CD4-positive, alpha-beta T cell (primary cell): ENCODE measurements at places on chromosomes 7 and 10.

DNA sequence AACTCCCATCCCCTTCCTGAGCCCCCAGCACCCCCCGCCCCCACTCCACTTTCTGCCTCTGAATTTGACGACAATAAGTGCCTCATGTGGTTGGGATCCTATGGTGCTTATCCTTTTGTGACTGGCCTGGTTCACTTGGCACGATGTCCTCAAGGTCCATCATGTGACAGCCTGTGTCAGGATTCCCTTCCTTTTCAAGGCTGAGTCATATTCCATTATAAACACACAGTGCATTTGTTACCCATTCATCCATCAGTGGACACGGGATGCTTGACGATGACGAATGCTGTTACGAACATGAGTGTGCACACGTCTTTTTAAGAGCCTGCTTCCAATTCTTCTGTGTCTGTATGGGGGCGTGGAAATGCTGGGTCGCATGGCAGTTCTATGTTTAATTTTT is 26.7 kb downstream of the SHH start:
- peaks cover 3% of the 10 kb centered on the region for H3K27me3 ChIP-seq
- no peak for DNase-seq
- no peak overlapping the region for H3K4me3 ChIP-seq
- no peak overlapping the region for H3K27ac ChIP-seq
- H3K4me1 ChIP-seq, result no peaks in the 10 kb centered on the region
- H3K36me3 ChIP-seq, result peaks cover 17% of the 10 kb centered on the region

- H3K27ac ChIP-seq, result no peak overlapping the region
- no peaks in the 10 kb centered on the region for H3K27me3 ChIP-seq
- no peaks in the 10 kb centered on the region for H3K36me3 ChIP-seq
- DNase-seq, result no peak
Observed at GRCh38 chr7:108629651-108630400, 60.2 kb downstream of the DNAJB9 start.

- H3K4me1 ChIP-seq, result no peaks in the 10 kb centered on the region
- H3K27me3 ChIP-seq, result no peaks in the 10 kb centered on the region
- DNase-seq, result no peak
- H3K4me3 ChIP-seq, result no peak overlapping the region
- H3K27ac ChIP-seq, result no peak overlapping the region
Observed at GRCh38 chr10:113015201-113015600, 65.2 kb downstream of the TCF7L2 start.

DNA sequence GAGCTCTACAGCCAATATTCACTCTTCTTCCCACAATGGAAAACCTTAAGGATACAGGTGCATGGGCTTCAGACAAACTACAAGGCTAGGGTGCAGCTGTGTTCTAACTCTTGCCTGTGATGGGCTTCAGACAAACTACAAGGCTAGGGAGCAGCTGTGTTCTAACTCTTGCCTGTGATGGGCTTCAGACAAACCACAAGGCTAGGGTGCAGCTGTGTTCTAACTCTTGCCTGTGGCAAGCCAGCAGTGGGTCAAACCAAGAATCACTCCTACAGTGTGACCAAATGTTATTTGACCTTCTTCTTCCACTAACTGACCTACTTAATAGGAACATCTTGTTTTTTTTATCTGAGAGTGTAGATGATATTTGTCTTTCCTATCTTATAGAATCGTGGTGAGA is 7.4 kb downstream of the SORCS1 start:
- no peak overlapping the region for H3K4me3 ChIP-seq
- H3K4me1 ChIP-seq, result no peaks in the 10 kb centered on the region
- no peaks in the 10 kb centered on the region for H3K36me3 ChIP-seq
- no peaks in the 10 kb centered on the region for H3K27me3 ChIP-seq

GRCh38 chr10:97333351-97333600 is 1.3 kb downstream of the FRAT2 start:
- H3K36me3 ChIP-seq, result peaks cover 22% of the 10 kb centered on the region
- H3K27ac ChIP-seq, result peak overlapping the region; percentile 35
- peak overlapping the region; percentile 76 for H3K4me3 ChIP-seq
- DNase-seq, result no peak

- no peak for DNase-seq
- peaks cover 42% of the 10 kb centered on the region for H3K36me3 ChIP-seq
- no peaks in the 10 kb centered on the region for H3K27me3 ChIP-seq
- no peak overlapping the region for H3K4me3 ChIP-seq
Observed at GRCh38 chr10:77974396-77975074, 48.0 kb upstream of the DLG5 start.

- H3K4me1 ChIP-seq, result no peaks in the 10 kb centered on the region
- H3K36me3 ChIP-seq, result no peaks in the 10 kb centered on the region
- DNase-seq, result no peak
- no peak overlapping the region for H3K4me3 ChIP-seq
- no peaks in the 10 kb centered on the region for H3K27me3 ChIP-seq
Observed at GRCh38 chr10:72702868-72703581, 11.1 kb downstream of the MCU start.

GRCh38 chr10:120940299-120940900 is 89.2 kb downstream of the WDR11 start:
- DNase-seq, result no peak
- H3K4me3 ChIP-seq, result no peak overlapping the region
- no peak overlapping the region for H3K27ac ChIP-seq
- H3K36me3 ChIP-seq, result no peaks in the 10 kb centered on the region

DNA sequence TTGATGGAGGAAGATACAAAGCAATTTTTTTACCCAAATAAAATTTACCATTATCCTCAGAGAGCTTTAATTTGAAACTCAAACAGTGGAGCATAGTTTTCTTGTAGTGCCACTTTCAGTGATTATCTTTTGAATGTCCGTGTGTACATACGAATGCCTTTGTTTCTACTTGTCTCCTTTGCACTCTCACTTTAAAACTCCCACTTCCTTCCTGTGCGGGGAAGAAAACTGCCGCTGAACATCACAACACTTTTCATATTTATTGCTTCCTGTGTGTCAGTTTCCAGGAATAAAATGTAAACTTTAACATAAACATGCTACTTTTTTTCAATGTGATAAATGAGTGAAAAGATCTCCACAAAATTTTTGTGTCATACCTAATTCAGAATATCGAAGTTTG is 102.4 kb downstream of the SEMA3A start:
- H3K36me3 ChIP-seq, result no peaks in the 10 kb centered on the region
- H3K27me3 ChIP-seq, result no peaks in the 10 kb centered on the region
- no peak overlapping the region for H3K4me3 ChIP-seq
- DNase-seq, result no peak
- peaks cover 4% of the 10 kb centered on the region for H3K4me1 ChIP-seq

DNA sequence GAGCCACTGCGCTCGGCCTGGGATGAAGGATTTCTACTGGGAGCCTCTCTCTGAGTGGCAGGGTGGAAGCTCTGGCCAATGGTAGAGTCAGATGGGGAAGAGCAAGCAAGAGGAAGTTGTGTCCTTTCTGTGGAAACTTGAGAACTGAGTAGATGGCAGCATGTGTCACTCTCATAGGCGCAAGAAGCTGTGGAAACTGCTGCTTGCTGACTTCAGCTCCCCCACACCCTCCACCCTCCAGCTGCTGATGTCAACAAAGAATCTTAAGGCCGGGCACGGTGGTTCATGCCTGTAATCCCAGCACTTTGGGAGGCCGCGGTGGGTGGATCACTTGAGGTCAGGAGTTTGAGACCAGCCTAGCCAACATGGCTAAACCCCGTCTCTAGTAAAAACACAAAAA is 39.8 kb upstream of the SRGN start:
- H3K36me3 ChIP-seq, result no peaks in the 10 kb centered on the region
- DNase-seq, result no peak
- no peaks in the 10 kb centered on the region for H3K27me3 ChIP-seq

GRCh38 chr7:92876836-92877235 is 40.5 kb upstream of the CDK6 start:
- no peaks in the 10 kb centered on the region for H3K27me3 ChIP-seq
- no peak overlapping the region for H3K27ac ChIP-seq
- H3K4me3 ChIP-seq, result no peak overlapping the region
- no peak for DNase-seq
- H3K4me1 ChIP-seq, result peaks cover 6% of the 10 kb centered on the region

DNA sequence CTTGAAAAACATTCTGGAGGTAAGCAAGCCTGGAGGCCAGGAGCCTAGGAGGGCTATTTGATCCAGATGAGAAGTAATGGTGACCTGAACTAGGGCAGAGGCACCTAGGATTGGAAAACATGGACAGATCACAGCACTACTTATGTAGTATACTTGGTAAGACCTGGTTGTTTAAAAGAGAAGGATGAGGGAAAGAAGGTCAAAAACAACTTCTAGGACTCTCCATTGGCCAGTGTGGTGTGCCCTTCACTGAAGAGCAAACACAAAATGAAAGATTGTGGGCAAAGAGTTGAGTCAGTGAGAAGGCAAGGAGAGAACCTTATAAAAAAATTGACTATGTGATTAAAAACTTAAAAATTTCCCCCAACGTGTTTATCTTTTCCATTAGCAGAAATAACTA is 14.3 kb downstream of the ANKRD1 start:
- no peaks in the 10 kb centered on the region for H3K27me3 ChIP-seq
- H3K4me1 ChIP-seq, result peaks cover 1% of the 10 kb centered on the region
- no peak overlapping the region for H3K4me3 ChIP-seq
- peaks cover 15% of the 10 kb centered on the region for H3K36me3 ChIP-seq
- DNase-seq, result no peak
- H3K27ac ChIP-seq, result no peak overlapping the region

- H3K36me3 ChIP-seq, result peaks cover 4% of the 10 kb centered on the region
- no peak overlapping the region for H3K27ac ChIP-seq
- no peaks in the 10 kb centered on the region for H3K27me3 ChIP-seq
- no peaks in the 10 kb centered on the region for H3K4me1 ChIP-seq
- DNase-seq, result no peak
Observed at GRCh38 chr10:112722758-112723157, 227.3 kb upstream of the TCF7L2 start.

- no peak for DNase-seq
- no peaks in the 10 kb centered on the region for H3K36me3 ChIP-seq
- no peak overlapping the region for H3K27ac ChIP-seq
- H3K4me1 ChIP-seq, result peaks cover 18% of the 10 kb centered on the region
- H3K27me3 ChIP-seq, result no peaks in the 10 kb centered on the region
Observed at GRCh38 chr10:102185811-102186527, 33.8 kb downstream of the NOLC1 start.

DNA sequence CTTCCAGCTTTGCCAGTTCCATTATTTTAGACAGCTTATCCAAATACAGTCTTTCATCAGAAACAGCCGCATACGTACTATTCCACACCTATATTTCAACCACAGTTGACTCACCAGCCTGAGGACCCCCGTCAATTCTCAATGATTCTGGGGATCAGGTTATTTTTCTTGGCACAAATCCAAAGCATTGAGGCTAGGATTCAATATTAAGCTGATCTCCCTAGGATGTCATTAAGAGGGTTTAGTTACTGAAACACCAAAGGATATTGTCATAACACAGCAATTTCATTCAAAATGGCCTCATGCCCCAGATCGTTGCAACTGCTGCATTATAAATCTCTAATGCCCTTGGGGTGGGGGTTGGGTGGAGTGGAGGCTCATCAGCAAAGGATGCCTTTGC is 214.6 kb downstream of the PTEN start:
- DNase-seq, result no peak
- H3K4me3 ChIP-seq, result no peak overlapping the region
- H3K27me3 ChIP-seq, result no peaks in the 10 kb centered on the region
- H3K36me3 ChIP-seq, result no peaks in the 10 kb centered on the region

GRCh38 chr10:114687459-114687858 is 29.4 kb upstream of the ABLIM1 start:
- DNase-seq, result no peak
- no peaks in the 10 kb centered on the region for H3K36me3 ChIP-seq
- H3K4me1 ChIP-seq, result no peaks in the 10 kb centered on the region

DNA sequence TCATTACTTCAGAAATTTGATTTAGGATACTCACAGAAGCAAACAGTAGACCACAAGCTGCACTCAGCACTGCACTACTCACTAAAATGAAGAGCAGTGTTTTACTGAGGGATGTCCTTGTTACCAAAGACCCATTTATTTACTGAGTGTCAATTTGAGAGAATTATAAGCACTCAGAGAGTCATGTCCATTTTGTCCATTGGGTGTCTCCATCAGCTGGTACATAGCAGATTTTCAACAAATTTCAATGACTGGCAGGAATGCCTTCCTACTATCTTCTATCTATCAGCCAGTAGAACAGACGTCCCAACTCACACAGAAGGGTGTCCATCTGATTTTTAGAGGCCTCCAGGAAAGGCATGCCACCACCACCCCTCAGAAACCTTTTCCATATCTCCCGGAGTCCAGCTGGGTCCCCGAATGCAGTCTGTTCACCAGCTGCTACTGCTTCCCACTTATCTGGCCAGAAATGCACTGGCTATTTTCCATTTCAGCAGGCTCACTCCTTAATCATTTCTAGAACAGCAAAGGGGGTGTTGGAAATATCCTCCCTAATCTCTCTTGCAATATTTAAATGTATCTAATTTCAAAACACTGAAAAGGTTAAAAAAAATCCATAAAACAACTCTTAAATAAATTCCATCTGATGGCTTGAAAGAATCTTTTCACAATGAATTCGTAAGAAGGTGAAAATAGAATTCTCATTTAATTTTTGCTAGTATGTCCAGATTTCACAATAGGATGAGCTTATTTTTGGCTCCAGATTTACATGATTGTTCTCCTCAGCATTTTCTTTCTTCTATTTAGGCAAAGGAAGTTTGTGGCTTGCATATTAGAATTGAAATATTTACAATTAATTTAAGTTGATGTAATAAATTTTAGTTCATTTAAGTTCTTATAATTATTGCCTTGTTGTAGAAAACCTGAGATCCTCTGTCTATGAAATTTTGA is 1164.0 kb upstream of the CELF2 start:
- no peak overlapping the region for H3K4me3 ChIP-seq
- H3K27ac ChIP-seq, result no peak overlapping the region
- DNase-seq, result no peak
- H3K36me3 ChIP-seq, result no peaks in the 10 kb centered on the region
- H3K27me3 ChIP-seq, result no peaks in the 10 kb centered on the region
- no peaks in the 10 kb centered on the region for H3K4me1 ChIP-seq

- DNase-seq, result no peak
- H3K27ac ChIP-seq, result no peak overlapping the region
Observed at GRCh38 chr10:50232261-50232639, 19.1 kb downstream of the ASAH2 start.

GRCh38 chr7:101167645-101168411 is 2.5 kb upstream of the VGF start:
- H3K27me3 ChIP-seq, result peaks cover 86% of the 10 kb centered on the region
- H3K36me3 ChIP-seq, result no peaks in the 10 kb centered on the region

GRCh38 chr10:86139066-86139657 is 227.4 kb downstream of the GRID1 start:
- no peaks in the 10 kb centered on the region for H3K27me3 ChIP-seq
- no peaks in the 10 kb centered on the region for H3K36me3 ChIP-seq
- H3K4me1 ChIP-seq, result no peaks in the 10 kb centered on the region
- DNase-seq, result no peak
- no peak overlapping the region for H3K27ac ChIP-seq
- no peak overlapping the region for H3K4me3 ChIP-seq
